ENCODE measurements at places on chromosomes 16 and 17.

DNA sequence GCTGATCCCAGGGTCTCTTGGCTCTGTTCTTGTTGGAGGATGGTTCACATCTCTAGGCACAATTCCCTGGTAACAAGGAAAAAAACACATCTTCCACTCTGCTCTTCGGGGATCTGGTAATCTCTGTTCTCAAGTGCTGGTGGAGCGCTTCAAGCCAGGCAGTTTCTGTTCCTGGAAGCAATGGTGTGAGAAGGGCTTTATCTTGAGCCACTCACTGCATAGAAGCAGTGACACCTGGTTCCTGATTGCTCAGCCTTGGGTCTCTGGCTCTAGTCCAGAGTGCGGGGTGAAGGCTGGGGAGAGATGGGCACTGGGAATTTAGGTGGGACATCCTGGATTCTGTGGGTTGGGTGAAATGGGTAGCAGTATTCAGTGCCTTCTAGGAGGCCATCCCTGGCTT, 14.1 kb downstream of the AKAP1 start:
- DNase-seq, result no peak

- no peak for DNase-seq
Measured at GRCh38 chr17:16325964-16326363, 27.3 kb downstream of the CENPV start.

DNA sequence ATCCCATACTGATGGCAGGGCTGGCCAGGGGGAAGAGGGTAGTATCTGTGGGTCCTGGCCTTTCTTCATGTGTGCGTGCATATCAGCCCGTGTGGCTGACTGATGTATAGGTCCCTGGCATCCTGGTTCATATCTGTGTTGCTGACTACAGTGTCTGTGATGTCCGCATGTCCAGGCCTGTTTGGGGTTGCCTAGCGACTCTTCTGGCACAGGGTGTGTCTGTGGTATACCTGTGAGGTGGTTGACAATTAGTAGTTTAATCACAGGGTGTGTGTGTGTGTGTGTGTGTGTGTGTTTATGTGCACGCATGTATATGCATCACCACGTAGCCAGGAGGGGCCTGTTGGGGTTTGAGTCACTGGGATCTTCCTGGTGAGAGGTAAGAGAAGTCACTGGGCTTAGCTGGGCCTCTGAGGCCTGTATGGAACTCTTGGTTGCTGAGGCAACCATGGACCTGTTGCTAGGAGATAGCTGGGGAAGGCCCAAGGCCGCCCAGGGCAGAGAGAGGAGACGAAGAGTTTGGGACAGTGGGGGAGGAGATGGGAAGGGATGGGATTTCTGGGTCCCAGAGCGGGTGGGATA, 603 bp upstream of the TMEM95 start:
- no peak for DNase-seq

- no peak for DNase-seq
Measured at GRCh38 chr16:27304881-27305745, 8.7 kb upstream of the IL4R start.

GRCh38 chr17:45226576-45226975, 4.9 kb downstream of the FMNL1 start:
- no peak for DNase-seq

- DNase-seq, result no peak
Measured at GRCh38 chr17:33908363-33909064, 346.6 kb upstream of the CCL2 start.

GRCh38 chr17:65637786-65638185, 76.3 kb upstream of the AXIN2 start:
- no peak for DNase-seq

- DNase-seq, result no peak
Measured at GRCh38 chr16:54178478-54178976, 108.1 kb downstream of the IRX3 start.

GRCh38 chr17:57566721-57567120, 178.4 kb downstream of the CCDC182 start:
- DNase-seq, result no peak

DNA sequence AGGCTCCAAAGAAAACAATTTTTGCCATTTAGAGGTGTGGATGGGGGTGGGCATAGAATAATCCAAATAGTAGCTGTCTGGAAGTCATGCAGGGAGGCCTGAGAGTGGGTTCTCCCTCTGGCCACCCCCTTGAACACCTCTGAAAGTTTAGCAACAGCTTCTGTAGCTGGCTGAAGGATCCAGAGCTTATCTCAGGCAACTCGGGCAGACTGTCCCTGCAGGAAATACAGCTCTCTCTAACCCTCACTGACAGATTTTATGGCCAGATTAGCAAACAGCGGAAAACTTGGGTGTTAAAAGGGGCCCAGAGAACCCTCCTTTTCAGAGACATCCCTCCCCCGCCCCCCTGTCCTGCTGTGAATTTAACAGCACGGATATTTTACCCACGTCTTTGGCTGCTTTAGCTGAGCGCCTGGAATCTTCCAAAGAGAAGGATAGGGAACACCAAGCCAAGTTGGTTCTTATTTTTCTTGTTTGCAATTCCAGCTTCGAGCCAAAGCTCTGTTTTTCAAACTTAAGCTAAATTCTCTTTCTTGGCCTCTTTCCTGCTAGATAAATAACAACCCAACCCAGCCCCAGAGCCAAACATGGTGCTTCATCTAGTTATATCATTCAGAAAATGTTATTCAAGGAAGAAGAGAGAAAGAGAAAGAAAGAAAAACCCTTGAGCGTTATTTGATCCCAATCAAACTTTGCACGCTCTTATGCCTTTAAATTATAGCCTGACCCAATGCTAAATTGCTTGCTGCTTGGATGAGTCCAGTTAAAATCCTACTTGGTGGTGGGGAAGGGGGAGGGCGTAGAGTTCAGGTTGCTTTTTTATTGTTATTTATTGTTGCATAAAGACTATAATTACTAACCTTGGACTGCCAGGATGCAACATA, 2.3 kb upstream of the HOXB2 start:
- DNase-seq, result no peak

- no peak for DNase-seq
Measured at GRCh38 chr16:68935008-68935407, 91.7 kb downstream of the TANGO6 start.

DNA sequence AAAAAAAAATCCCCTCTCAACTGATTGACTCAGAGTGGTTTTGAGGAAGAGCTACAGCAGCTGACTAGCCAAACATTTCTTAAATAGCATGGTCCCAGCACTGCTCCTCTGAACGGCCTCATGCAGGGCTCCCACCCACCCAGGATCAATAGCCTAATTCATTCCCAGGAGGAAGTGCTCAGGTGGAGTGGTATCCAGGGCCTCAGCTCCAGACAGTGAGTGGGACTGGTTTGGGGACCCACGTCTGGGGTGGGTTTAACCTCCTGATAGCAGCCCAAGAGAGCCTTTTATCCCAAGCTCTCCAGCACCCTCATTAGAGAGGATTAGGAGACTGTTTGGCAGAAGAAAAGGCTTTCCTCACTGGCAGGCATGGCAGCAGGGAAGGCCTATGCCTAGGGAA, 68.5 kb upstream of the CDH5 start:
- DNase-seq, result no peak

DNA sequence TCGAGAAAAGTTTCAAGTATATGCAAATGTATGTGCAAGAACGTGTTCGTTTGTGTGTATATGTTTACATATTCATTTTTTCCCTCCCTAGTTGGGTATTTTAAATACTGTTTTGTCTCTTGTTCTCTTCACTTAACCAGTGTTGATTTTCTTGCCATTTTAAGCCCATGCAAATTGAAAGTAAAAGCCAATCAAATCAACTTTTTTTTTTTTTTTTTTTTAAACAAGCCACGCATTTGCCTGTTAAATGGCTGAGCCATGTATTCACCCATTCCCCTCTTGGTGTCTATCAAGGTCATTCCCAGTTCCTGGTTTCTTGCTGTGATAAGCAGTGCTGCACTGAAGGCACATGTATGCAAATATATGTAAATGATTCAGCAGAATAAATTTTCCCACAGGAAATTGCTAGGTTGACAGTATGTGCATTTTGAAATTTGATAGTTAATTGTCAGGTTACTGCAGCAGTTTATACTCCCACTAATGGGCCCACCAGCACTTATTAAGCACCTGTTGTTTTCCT, 12.2 kb downstream of the ABCC1 start:
- no peak for DNase-seq

GRCh38 chr17:8149419-8150193, 2.6 kb downstream of the PER1 start:
- no peak for DNase-seq

Data from amniotic stem cell (primary cell).